ENCODE measurements at places on chromosomes 11 and 22. TPM values are rescaled to one million over a fixed set of nuclear protein-coding genes. Genes with fewer than 3 reads are reported as not detected.
A peak's percentile ranks its signal among the peaks of the same experiment; 100 is the strongest.

The TMPRSS13 gene
- total RNA-seq, result 34.0 TPM

GRCh38 chr11:83663446-83663845 lies 377.3 kb upstream of the CCDC90B start:
- no peaks in the 10 kb centered on the region for H3K27me3 ChIP-seq
- no peak for DNase-seq
- H3K36me3 ChIP-seq, result no peaks in the 10 kb centered on the region
- H3K4me1 ChIP-seq, result no peaks in the 10 kb centered on the region

The ZP1 gene
- not detected for total RNA-seq

GRCh38 chr11:75280227-75280701 lies 39.7 kb downstream of the TPBGL start:
- peaks cover 19% of the 10 kb centered on the region for H3K36me3 ChIP-seq
- no peak overlapping the region for H3K27ac ChIP-seq
- H3K4me3 ChIP-seq, result no peak overlapping the region

The RASL10A gene
- total RNA-seq, result 4.3 TPM

The MS4A12 gene
- total RNA-seq, result not detected

GRCh38 chr11:91742155-91742554 lies 482.5 kb upstream of the FAT3 start:
- DNase-seq, result no peak
- H3K27ac ChIP-seq, result no peak overlapping the region
- H3K36me3 ChIP-seq, result no peaks in the 10 kb centered on the region
- no peak overlapping the region for H3K4me3 ChIP-seq

GRCh38 chr11:75508051-75508561 lies 17.6 kb downstream of the GDPD5 start:
- no peak overlapping the region for H3K4me3 ChIP-seq
- no peaks in the 10 kb centered on the region for H3K36me3 ChIP-seq
- no peaks in the 10 kb centered on the region for H3K4me1 ChIP-seq
- H3K27me3 ChIP-seq, result no peaks in the 10 kb centered on the region
- H3K27ac ChIP-seq, result no peak overlapping the region

The CD6 gene
- 1.9 TPM for total RNA-seq

- H3K27ac ChIP-seq, result no peak overlapping the region
- H3K36me3 ChIP-seq, result no peaks in the 10 kb centered on the region
- H3K4me1 ChIP-seq, result no peaks in the 10 kb centered on the region
- H3K27me3 ChIP-seq, result no peaks in the 10 kb centered on the region
- H3K4me3 ChIP-seq, result no peak overlapping the region
- no peak for DNase-seq
These were observed 101.7 kb downstream of the MORC2 start for GRCh38 chr22:30866811-30867271.

The GPHA2 gene
- not detected for total RNA-seq

DNA sequence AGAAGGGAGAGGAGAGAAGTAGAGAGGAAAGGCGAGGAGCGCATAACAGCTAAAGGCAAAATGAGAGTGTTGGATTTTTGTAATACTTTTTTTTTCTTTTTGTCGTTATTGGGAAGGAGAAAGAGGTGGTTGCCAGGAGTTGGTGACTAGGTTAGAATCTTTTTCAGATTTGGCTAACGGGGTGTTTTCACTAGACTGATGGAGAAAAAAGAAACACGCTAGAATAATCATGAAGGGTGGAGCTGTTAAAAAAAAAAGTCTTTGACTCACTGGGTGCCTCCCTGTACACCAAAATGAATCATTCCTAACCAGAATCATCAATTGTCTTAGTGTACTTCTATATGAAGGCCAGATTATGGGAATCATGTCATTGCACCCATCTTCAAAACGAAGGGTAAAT lies 12.7 kb downstream of the BLID start:
- H3K4me3 ChIP-seq, result no peak overlapping the region
- H3K27ac ChIP-seq, result no peak overlapping the region
- no peaks in the 10 kb centered on the region for H3K4me1 ChIP-seq
- no peaks in the 10 kb centered on the region for H3K27me3 ChIP-seq
- no peak for DNase-seq

DNA sequence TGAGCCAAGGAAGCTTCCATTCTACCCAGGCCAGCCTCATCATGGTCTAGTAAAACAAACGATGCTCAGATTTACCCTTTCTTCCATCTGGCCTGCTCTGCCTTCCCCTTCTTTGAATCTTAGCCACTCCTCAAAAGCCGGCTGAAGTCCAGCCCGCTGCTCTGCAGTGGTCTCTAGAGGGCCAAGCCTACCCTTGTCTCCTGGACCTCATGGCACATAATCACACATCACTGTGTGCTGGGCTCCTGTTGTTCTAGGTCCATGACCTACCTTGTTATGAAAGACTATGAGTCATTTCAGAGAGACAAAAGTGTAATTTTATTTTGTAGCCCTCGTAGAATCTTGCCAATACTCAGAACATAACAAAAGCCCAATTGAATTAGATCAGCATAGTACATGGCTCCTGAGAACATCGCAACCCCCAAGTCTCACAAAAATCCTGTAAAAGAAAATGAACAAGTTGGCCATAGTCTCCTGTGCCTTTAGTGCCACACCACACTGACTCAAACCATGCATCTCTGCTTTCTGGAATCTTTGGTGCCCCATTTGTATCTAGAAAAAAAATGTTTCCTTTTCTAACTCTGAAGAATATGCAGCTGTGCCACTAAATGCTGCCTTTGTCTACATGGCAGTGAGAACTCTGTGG lies 192.7 kb downstream of the OPCML start:
- H3K27me3 ChIP-seq, result no peaks in the 10 kb centered on the region
- no peak overlapping the region for H3K4me3 ChIP-seq
- no peak for DNase-seq

The HEPHL1 gene
- total RNA-seq, result 0.33 TPM

DNA sequence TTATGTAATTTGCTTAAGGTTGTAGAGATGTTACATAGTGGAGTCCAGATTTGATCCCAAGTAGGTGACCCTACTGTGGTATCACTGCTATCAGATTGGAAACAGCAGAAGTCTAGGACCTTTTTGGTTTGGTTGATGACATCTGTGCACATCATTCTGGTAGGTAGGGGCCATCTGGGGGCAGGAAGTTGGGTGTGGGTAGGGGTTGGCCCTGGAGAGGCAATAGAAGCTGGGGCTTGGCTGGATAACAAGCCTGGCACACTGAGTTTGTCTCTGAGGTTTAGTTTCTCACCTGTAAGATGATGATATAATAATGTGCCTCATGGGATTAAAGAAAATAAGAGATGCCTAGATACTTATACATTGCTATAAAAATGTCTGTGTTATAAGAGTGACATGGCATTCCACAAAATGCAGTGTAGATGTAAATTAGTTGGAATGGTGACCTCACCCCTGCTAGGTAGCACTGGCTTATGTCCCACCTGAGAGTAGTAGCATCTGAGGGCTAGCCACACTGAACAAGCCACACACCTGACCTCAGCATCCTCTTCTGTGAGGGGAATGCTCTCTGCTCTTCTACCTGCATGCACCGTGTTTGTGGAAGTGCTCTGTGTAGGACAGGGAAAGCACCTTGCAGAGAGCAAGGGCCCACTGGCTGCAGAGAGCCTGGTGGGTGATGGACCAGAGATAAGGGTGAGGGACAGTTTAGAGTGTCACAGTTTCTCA lies 36.9 kb downstream of the PTPRJ start:
- no peak for DNase-seq
- H3K4me3 ChIP-seq, result no peak overlapping the region
- no peaks in the 10 kb centered on the region for H3K4me1 ChIP-seq
- no peaks in the 10 kb centered on the region for H3K27me3 ChIP-seq
- no peaks in the 10 kb centered on the region for H3K36me3 ChIP-seq
- no peak overlapping the region for H3K27ac ChIP-seq

DNA sequence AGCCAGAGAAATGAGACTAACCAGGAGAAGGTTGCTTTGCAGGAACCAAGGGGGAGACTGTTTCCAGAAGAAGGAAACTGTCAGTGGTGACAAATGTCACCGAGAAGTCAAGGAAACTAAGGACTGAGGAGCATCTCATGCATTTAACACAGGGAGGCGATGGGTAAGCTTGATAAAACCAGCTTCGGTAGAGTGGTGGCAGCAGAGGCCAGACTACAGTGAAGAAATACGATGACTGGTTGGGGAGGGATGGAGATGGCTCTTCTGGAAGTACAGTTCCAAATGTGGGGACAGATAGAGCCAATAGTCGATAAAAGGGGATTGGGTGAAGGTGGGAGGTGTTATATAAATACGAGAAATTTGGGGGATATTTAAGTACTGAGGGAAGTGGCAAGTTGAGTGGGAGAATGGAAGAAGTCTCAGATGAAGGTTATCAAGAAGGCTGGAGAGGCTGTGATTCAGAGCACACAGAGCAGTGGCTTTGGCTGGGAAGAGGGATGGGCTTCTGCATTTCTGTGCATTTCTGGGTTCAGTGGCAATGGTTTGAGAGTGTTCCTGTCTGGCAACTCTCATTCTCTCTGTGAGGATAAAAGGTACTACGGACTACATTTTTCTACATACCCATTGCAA lies 29.2 kb downstream of the SC5D start:
- no peak overlapping the region for H3K27ac ChIP-seq
- H3K36me3 ChIP-seq, result no peaks in the 10 kb centered on the region
- DNase-seq, result no peak
- H3K4me3 ChIP-seq, result no peak overlapping the region

DNA sequence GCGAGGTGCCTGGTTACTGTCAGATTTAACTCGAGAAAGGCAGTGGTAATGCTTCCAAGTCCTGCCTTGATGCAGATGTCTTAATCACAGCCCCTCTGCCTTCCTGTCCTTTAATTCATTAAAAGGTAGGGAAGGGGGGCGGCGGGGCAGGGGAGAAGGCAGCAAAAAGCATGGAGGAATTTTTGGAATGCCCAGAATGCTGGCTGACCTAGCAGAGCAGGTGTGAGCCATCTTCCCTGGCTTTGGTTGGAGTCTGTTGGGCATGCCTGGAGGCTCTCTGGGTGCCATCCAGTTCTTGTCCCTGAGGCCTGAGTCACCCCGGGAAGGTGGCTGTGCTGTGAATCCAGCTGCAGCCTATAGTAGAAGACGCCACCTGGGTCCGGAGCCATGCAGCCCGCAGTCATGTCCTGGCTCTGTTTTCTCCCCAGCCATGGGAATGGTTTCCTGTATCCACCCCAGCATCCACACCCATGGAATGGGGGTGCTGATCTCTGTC lies 15.6 kb downstream of the KIAA1671 start:
- peaks cover 30% of the 10 kb centered on the region for H3K4me1 ChIP-seq
- H3K36me3 ChIP-seq, result no peaks in the 10 kb centered on the region
- no peak overlapping the region for H3K4me3 ChIP-seq
- DNase-seq, result peak; percentile 73

The EFCAB6 gene
- 5.9 TPM for total RNA-seq

The LTO1 gene
- 18.7 TPM for total RNA-seq

GRCh38 chr11:8282631-8283030 lies 19.0 kb upstream of the LMO1 start:
- H3K4me1 ChIP-seq, result no peaks in the 10 kb centered on the region
- no peak overlapping the region for H3K4me3 ChIP-seq
- no peak for DNase-seq
- no peak overlapping the region for H3K27ac ChIP-seq

The C11orf16 gene
- not detected for total RNA-seq

The SLC16A8 gene
- total RNA-seq, result 1.3 TPM

The KCNA4 gene
- total RNA-seq, result 3.2 TPM

- H3K4me1 ChIP-seq, result no peaks in the 10 kb centered on the region
- H3K27me3 ChIP-seq, result no peaks in the 10 kb centered on the region
- no peak overlapping the region for H3K27ac ChIP-seq
- no peaks in the 10 kb centered on the region for H3K36me3 ChIP-seq
These were observed 6.3 kb upstream of the CTSD start for GRCh38 chr11:1770061-1770460.

GRCh38 chr11:3044004-3044403 lies 13.2 kb downstream of the CARS1 start:
- DNase-seq, result no peak
- H3K36me3 ChIP-seq, result no peaks in the 10 kb centered on the region
- H3K4me3 ChIP-seq, result no peak overlapping the region
- no peaks in the 10 kb centered on the region for H3K27me3 ChIP-seq
- peaks cover 16% of the 10 kb centered on the region for H3K4me1 ChIP-seq

The KCNQ1 gene
- total RNA-seq, result 5.1 TPM

The RASSF7 gene
- total RNA-seq, result 7.5 TPM

The LRRC32 gene
- total RNA-seq, result 7.5 TPM

GRCh38 chr11:118791961-118792569 lies 1.1 kb upstream of the DDX6 start:
- no peak for DNase-seq
- no peaks in the 10 kb centered on the region for H3K36me3 ChIP-seq
- H3K27me3 ChIP-seq, result no peaks in the 10 kb centered on the region
- H3K27ac ChIP-seq, result peak overlapping the region; percentile 100
- peak overlapping the region; percentile 86 for H3K4me3 ChIP-seq

The CYP2D6 gene
- total RNA-seq, result 0.73 TPM

DNA sequence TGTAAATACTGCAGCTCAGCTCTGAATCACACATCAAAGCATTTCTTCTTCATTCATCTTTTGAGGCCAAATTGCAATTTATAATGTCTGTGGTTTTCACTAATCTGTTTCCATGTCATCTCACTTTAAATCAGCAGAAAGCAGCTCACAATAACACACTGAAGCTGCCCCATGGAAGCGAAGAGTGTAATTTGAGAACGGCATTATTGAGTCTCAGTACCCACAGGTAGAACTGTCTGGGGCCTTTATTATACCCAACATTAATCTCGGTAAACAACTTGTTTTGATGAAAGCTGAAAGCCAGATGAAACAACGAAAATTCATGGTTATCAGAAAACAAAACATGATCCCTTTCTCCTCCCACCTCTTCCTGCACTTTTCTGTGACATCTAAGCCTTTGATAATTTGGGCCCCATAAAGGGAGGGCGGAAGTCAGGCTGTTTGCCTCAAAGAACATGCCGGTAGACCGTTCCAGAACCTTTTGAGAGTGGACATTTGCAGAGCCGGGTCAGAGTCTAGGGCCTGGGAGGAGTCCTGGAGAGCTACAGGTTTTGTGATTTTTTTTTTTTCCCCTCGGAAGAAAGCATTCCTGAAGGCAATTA lies 68.2 kb upstream of the SESN3 start:
- H3K4me3 ChIP-seq, result no peak overlapping the region
- H3K4me1 ChIP-seq, result no peaks in the 10 kb centered on the region
- no peaks in the 10 kb centered on the region for H3K36me3 ChIP-seq
- DNase-seq, result no peak

GRCh38 chr22:27990879-27991278 lies 71.8 kb upstream of the PITPNB start:
- DNase-seq, result no peak
- H3K36me3 ChIP-seq, result peaks cover 5% of the 10 kb centered on the region
- no peaks in the 10 kb centered on the region for H3K4me1 ChIP-seq
- H3K27me3 ChIP-seq, result no peaks in the 10 kb centered on the region

Measured in breast epithelium (tissue), 4 donors.